NCI-H510A (cell line): ENCODE measurements at places on chromosomes 4 and X.

GRCh38 chr4:36142504-36142903 lies 101.8 kb downstream of the ARAP2 start:
- DNase-seq: no peak

- no peak for DNase-seq
Measured at GRCh38 chr4:76821641-76822040, 76.3 kb downstream of the SOWAHB start.

GRCh38 chr4:7647600-7648543 lies 213.1 kb upstream of the PSAPL1 start:
- DNase-seq: no peak

- no peak for DNase-seq
Measured at GRCh38 chr4:30770049-30770549, 49.9 kb downstream of the PCDH7 start.

DNA sequence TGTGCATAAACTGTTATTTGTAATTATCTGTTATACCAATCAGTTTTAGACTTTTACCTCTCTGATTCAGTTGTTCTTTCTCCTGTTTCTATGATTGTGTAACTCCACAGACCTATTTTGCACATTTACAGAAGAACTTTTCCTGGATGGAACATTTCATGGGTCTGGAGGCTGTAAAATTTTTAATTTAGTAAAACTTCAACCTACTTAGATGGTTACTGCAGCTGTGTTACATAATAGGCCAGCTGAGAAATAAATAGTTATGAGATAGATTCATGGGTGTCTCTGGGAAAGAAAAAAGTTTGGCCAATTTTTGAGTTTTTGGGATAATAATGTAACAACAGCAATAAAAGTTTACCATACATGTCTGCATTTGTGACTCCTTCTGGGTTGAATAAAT lies 253.5 kb downstream of the ARHGAP24 start:
- no peak for DNase-seq

GRCh38 chr4:77050962-77051361 lies 24.8 kb downstream of the CCNI start:
- no peak for DNase-seq

- no peak for DNase-seq
Measured at GRCh38 chrX:140766024-140766611, 56.6 kb downstream of the LINC00632 start.

- no peak for DNase-seq
Measured at GRCh38 chr4:51906167-51906958, 63.4 kb downstream of the DCUN1D4 start.
